ENCODE measurements at places on chromosomes 7 and 10. TPM values are rescaled to one million over a fixed set of nuclear protein-coding genes. Genes with fewer than 3 reads are reported as not detected.

Gene ZNF775
- 6.8 TPM for total RNA-seq

Gene PI4K2A
- total RNA-seq = 25.8 TPM

Gene LRMDA
- total RNA-seq = 4.1 TPM

Gene SAMD9
- 5.6 TPM for total RNA-seq

Gene CLCN1
- not detected for total RNA-seq

Gene CDNF
- 2.4 TPM for total RNA-seq

Gene CNOT4
- total RNA-seq = 11.5 TPM

Gene KBTBD2
- total RNA-seq = 26.6 TPM

Gene GIMAP8
- total RNA-seq = not detected

Gene MMP21
- total RNA-seq = not detected

Gene PAPOLB
- not detected for total RNA-seq

Gene GPR158
- total RNA-seq = not detected

Gene NHLRC2
- 7.0 TPM for total RNA-seq

Gene SORCS3
- total RNA-seq = not detected

Gene COL13A1
- total RNA-seq = 0.43 TPM

Gene IDI2
- not detected for total RNA-seq

Gene INSYN2A
- 1.5 TPM for total RNA-seq

Gene HMX2
- 0.10 TPM for total RNA-seq

Gene MPP7
- total RNA-seq = 0.24 TPM

Gene GPR85
- not detected for total RNA-seq

Gene CYREN
- 65.3 TPM for total RNA-seq

Gene NSUN5
- 42.8 TPM for total RNA-seq

Gene ZNF33B
- total RNA-seq = 5.2 TPM

Gene SCART1
- 0.26 TPM for total RNA-seq

Gene GIMAP6
- total RNA-seq = not detected

Gene TMEM196
- total RNA-seq = not detected

Gene UPK3B
- 17.4 TPM for total RNA-seq

Gene BEND7
- total RNA-seq = 12.0 TPM

Gene EIF5AL1
- total RNA-seq = 3.8 TPM

Gene SAP25
- 0.73 TPM for total RNA-seq

Gene NEBL
- 3.9 TPM for total RNA-seq

Gene TAS2R5
- 0.40 TPM for total RNA-seq

Gene PHTF2
- total RNA-seq = 17.9 TPM

Gene STEAP2
- 3.8 TPM for total RNA-seq

Gene YAE1
- 20.4 TPM for total RNA-seq

Gene SLC39A12
- total RNA-seq = not detected

Gene OR6B1
- total RNA-seq = not detected

Gene LRRC17
- total RNA-seq = not detected

Gene MKX
- not detected for total RNA-seq

Gene SLC18A2
- 0.06 TPM for total RNA-seq

Gene ATOH7
- 0.34 TPM for total RNA-seq

Gene DENND2A
- 0.25 TPM for total RNA-seq

Gene SLC18A3
- not detected for total RNA-seq

Gene VSIR
- total RNA-seq = 27.4 TPM

Gene PAX4
- not detected for total RNA-seq

Gene HUS1
- 18.5 TPM for total RNA-seq

Gene PDZD7
- total RNA-seq = 1.2 TPM

Gene IFIT1
- 5.4 TPM for total RNA-seq

Gene TFPI2
- 255 TPM for total RNA-seq
